ENCODE measurements at places on chromosomes 11 and 22.

- no peak for DNase-seq
Measured at GRCh38 chr11:1005928-1006327, 30.6 kb downstream of the MUC6 start.

- DNase-seq: no peak
Measured at GRCh38 chr22:37943136-37943824, 10.1 kb downstream of the C22orf23 start.

- peak; percentile 48 for DNase-seq
Measured at GRCh38 chr11:119315131-119316015, 1.6 kb downstream of the MCAM start.

DNA sequence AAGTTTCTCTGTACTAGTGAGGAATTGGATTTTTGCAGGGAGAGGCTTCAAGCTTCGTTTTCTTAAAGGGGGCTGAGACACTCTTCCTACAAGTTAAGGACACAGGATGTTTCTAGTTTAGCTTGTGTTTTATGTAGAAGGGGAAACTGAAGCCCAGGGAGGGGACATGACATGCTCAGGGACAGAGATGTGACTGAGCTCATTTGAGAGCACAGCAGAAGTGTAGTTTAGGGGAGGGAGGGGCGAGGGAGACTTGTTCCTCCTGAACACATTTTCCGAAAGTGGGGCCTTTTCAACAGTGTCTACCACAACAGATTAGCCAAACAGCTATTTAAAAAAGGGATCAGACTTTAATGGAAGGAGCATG is 148.1 kb downstream of the FBXO7 start:
- no peak for DNase-seq

GRCh38 chr11:43035086-43035485 is 276.7 kb upstream of the API5 start:
- DNase-seq: no peak

DNA sequence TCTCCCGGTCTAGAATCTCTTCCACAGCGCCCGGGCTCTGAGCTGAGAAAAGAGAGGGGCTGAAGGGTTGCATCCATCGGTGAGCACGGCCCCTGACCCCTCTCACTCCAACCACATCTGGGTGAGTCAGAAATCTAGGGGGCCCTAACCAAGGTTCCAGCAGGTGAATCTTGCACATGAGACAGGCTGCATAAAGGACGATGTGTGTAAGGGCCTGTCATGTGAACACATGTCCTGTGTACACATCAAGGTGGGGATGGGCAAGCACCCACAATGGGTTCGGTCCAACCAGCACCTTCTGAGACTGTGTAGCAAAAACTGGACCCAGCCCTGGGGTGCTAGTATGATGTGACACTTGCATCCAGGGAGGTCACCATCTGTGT is 1.2 kb downstream of the BET1L start:
- no peak for DNase-seq

DNA sequence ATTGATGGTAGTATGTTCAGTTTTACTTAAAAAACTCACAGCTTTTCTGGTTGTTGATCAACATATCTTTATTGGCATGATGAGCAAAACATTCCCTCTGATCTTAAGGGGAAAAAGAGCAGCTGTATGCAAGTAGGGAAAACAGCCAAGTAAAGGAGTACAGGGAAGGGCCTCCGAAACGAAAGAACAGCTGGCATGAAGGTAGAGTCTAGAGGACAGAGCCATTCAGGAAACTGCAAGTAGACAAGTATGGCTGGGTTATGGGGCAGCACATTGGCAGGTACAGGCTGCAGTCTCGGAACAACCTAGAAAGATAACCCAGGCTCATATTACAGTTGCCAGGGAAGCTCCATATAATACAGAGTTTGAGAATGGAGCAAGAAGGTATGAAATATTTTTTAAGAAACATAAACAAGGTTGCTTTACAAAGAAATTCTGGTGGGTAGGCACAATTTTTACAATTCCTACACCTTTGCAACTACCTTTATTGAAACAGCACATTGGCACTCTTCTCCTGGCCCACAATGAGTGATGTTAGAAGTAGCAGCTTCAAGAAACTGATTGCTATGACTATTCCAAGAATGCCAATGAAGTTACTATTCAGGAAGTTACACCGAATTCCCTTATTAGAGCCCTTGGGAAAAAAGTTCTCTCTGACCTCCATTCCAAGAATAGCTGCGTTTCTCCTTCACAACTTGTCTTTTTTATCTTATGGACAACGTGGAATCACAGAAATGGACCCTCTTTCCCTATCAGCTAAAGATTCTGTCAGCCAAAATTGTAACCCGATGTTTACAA is 45.2 kb downstream of the LGR4 start:
- DNase-seq: no peak

DNA sequence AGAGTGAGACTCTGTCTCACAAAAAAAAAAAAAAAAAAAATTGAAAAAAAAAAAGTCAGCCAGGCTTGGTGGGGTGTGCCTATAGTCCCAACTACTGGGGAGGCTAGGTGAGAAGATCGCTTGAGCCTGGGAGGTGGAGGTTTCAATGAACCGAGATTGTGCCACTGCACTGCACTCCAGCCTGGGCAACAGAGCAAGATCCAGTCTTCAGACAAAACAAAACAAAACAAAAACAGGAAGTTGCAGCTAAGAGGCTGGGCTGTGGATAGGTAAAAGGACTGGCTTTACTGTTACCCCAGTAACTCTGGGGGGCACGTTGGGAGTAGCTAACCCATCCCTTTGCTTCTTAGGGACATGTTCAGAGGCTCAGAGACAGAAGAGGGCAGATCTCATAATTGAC is 6.3 kb upstream of the PC start:
- DNase-seq: no peak

GRCh38 chr11:86341382-86341781 is 33.3 kb upstream of the CCDC81 start:
- DNase-seq: no peak

DNA sequence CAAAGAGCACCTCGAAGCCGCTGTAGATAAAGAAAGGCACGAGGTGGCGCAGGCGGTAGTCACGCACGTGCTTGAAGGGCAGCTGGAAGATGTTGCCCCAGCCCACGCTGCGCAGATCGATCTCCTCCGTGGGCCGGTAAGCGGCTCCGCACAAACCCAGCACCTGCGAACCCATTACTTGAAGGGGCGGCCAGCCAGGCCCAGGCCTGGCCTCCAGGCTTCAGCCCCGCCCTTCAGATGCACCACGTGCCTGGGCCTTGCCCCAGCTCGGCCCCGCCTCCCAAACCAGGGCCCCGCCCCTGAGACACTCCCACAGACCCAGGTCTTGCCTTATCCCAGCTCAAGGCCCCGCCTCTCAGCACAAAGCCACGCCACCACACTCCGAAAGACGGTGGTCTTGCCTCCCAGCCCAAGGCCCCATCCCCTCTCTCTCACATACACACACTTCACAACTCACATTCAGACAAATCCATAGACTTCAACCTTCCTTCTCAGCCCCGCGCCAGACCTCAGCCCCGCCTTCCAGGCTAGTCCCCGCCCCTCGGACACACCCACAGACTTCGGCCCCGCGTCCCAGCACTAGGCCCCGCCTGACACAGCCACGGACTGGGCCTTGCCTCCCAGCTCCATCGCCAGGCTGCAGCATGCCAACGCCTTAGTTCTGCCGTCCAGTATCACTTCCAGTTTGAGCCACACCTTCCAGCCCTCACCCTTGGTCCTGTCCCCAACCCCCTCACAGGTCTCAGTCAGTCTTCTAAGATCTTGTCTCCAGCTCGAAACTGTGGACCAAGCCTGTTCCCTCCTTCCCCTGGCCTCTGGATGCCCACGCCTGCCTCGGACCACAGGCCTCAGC is 7.0 kb downstream of the UNC93B1 start:
- no peak for DNase-seq

- no peak for DNase-seq
Measured at GRCh38 chr11:92123540-92123939, 101.1 kb upstream of the FAT3 start.

DNA sequence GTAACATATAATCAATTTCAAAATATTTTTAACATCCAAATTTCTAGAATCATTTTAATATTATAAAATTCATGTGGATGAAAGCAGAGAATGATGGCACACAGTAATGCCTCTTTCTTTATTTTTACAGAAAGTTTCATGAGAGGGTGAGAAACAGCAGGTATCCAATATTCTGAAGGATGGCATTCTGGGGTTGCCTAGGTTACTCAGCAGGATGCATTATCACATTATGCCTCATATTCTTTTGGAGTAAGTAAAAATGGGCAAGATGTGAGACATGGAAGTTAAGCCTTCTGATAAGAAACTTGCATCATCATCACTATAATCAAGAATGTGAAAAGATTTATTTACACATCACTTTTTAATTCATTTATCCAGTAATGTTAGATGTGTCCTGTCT is 148.7 kb upstream of the PGR start:
- no peak for DNase-seq

GRCh38 chr22:43889860-43890253 is 2.0 kb downstream of the PNPLA5 start:
- DNase-seq: no peak

DNA sequence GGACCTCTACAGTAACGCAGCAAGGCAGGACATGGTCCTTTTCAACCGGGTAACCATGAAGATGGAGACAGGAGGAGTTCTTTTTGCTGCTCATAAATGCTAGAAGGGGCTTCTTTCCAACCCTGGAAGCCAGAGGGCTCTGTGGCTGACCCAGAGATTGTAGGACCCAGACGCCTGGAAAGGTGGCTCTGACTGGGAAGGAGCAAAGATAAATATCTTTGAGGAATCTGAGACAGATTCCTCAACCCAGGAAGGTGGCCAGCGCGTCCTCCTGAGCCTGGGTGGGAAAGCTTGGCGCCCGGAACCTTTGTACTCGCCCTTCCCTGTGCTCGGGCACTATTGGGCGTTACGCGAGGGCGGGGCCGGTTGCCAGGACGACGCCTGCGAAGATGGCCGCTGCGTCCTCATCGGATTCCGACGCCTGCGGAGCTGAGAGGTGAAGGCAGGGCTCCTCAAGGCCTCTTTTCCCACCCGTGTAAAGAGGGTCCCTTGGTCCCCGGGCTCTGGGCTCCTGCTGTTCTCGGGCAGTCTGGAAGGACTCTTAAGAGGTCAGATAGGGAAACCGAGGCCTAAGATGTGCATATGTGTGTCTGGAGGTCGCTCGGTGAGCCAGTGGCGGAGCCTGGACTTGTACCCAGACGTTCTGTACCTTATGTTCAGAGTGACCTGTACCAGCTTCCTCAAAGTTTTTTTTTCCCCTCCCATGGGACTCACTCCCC is at the start of gene BBS1:
TSS of gene BBS1 (plus strand) at position 365 of the 719 bp plus-strand sequence. CDS start at position 390, 25 bp downstream.
- peak; percentile 80 for DNase-seq

DNA sequence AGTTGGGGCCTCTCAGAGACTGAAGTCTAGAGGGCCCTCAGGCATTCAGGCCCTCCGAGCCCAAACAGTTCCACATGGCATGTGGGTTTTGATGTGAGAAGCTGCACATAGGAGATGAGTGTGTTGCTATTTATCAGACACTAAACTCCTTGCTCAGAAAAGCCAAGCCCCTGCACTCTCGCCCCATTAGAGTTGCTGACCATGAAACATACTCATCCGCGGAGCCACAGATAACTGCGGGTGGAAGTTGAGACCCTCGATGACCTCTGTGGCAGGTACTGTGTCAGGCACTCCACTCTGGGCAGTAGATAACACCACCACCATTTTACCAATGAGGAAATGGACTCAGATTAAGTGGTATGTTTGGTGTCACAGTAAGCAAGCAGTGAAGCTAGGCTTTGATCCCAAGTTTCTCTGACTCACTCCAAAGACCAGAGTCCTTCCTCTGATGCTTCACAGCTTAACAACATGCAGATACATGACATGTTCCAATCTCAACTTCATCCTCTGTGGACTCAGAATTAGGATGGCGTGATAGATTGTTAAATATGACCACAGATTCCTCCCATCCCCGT is 202.1 kb downstream of the ADAMTS15 start:
- DNase-seq: no peak

GRCh38 chr22:25096638-25097405 is 102.8 kb upstream of the CRYBB3 start:
- DNase-seq: no peak

DNA sequence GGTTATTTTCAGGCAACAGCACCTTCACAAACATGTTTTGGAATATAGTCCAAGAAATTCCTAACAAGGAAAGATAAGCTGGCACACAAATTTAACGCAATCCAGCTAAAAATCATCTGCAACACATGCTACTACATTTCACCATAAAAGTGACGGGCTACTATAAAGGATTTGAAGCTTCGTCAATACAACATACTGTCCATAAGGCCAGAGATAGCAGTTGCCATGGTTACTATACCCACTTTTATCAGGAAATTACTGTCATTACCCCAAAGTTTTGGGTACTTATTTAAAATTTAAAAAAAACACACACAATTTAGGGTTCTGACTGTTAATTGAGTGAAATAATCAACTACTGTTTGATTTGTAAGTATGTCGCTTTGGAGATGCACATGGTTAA is 6.9 kb downstream of the PHF21A start:
- no peak for DNase-seq

- DNase-seq: no peak
Measured at GRCh38 chr22:43554259-43554636, 142.4 kb downstream of the MPPED1 start.

- DNase-seq: no peak
Measured at GRCh38 chr22:46573781-46574437, 36.5 kb upstream of the CELSR1 start.

GRCh38 chr22:47918276-47918921 is 1155.9 kb downstream of the TBC1D22A start:
- DNase-seq: no peak

DNA sequence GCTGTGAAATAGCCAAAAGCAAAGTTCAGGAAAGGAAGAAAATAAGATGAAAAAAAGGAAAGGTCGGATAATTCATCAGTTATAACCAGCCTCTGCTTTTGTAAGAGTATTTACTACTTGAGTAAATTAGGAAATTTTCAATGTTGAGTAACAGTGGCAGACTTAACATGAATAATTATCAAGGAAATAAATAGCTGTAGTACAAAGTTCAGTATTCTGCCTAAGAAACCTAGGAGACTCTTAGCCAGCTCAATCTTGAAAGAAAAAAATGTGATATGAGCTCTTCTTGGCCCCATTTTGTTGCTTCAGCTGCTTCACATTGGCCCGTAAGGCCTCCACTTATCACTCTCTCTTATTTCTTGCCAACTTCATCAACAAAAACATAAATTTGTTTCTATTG is 17.0 kb upstream of the DNAJB7 start:
- no peak for DNase-seq

GRCh38 chr11:116240710-116241109 is 532.1 kb downstream of the BUD13 start:
- no peak for DNase-seq

GRCh38 chr22:45496451-45496941 is 6.2 kb upstream of the FBLN1 start:
- DNase-seq: no peak

Measured in stimulated activated naive CD8-positive, alpha-beta T cell treated with anti-CD3 and anti-CD28 coated beads, Interleukin-15, amount 100 ng/mL, for 72 hours (primary cell).